IMR-90 (cell line): ENCODE measurements at places on chromosomes 7 and 10. TPM values are rescaled to one million over a fixed set of nuclear protein-coding genes. Genes with fewer than 3 reads are reported as not detected.
A peak's percentile ranks its signal among the peaks of the same experiment; 100 is the strongest.

- H3K27ac ChIP-seq = no peak overlapping the region
- no peaks in the 10 kb centered on the region for H3K27me3 ChIP-seq
- no peaks in the 10 kb centered on the region for H3K36me3 ChIP-seq
- no peak for DNase-seq
- H3K4me1 ChIP-seq = peaks cover 3% of the 10 kb centered on the region; the same call in 1 of the 2 replicates
Measured at GRCh38 chr7:152419473-152420429, 16.1 kb downstream of the KMT2C start.

GRCh38 chr7:17855202-17855601 is 85.1 kb downstream of the SNX13 start:
- no peak overlapping the region for H3K4me3 ChIP-seq
- H3K4me1 ChIP-seq = no peaks in the 10 kb centered on the region
- no peaks in the 10 kb centered on the region for H3K27me3 ChIP-seq
- no peak overlapping the region for H3K27ac ChIP-seq

- DNase-seq = no peak
- H3K27ac ChIP-seq = no peak overlapping the region
- no peaks in the 10 kb centered on the region for H3K36me3 ChIP-seq
- H3K27me3 ChIP-seq = peaks cover 77% of the 10 kb centered on the region
Measured at GRCh38 chr10:100812978-100813377, 67.6 kb downstream of the PAX2 start.

- no peaks in the 10 kb centered on the region for H3K36me3 ChIP-seq
- no peak overlapping the region for H3K4me3 ChIP-seq
- no peak overlapping the region for H3K27ac ChIP-seq
- H3K4me1 ChIP-seq = no peaks in the 10 kb centered on the region
- H3K27me3 ChIP-seq = no peaks in the 10 kb centered on the region
Measured at GRCh38 chr7:155123413-155123812, 53.3 kb downstream of the HTR5A start.

- no peak overlapping the region for H3K4me3 ChIP-seq
- H3K27ac ChIP-seq = no peak overlapping the region
- H3K4me1 ChIP-seq = no peaks in the 10 kb centered on the region
- H3K27me3 ChIP-seq = no peaks in the 10 kb centered on the region
Measured at GRCh38 chr7:20834656-20835055, 48.0 kb upstream of the SP8 start.

DNA sequence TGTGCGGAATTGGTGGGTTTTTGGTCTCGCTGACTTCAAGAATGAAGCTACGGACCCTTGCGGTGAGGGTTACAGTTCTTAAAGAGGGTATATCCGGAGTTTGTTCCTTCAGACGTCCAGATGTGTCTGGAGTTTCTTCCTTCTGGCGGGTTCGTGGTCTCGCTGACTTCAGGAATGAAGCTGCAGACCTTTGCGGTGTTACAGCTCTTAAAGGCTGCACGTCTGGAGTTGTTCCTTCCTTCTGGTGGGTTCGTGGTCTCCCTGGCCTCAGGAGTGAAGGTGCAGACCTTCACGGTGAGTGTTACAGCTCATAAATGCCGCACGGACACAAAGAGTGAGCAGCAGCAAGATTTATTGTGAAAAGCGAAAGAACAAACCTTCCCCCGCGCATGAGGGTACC is 670.7 kb downstream of the CNTNAP2 start:
- no peaks in the 10 kb centered on the region for H3K36me3 ChIP-seq
- H3K4me1 ChIP-seq = no peaks in the 10 kb centered on the region
- no peak overlapping the region for H3K4me3 ChIP-seq
- no peak for DNase-seq
- H3K27ac ChIP-seq = no peak overlapping the region

DNA sequence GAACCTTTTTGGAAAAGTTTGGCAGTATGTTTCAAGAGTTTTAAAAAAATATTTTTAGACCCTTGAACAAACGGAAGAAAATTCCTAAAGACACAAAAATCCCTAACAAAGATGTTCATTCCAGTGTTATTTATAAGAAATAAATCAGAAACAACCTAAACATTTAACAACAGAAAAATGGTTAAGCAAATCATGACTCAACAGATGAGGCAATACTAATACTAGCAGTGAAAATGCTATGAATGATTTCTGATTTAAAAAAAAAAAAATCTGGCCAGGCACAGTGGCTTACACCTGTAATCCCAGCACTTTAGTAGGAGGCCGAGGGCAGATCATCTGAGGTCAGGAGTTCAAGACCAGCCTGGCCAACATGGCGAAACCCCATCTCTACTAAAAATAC is 61.0 kb downstream of the ARHGAP12 start:
- no peaks in the 10 kb centered on the region for H3K27me3 ChIP-seq
- peaks cover 6% of the 10 kb centered on the region for H3K4me1 ChIP-seq
- H3K27ac ChIP-seq = 0 out of 2 replicates have a peak overlapping the region, but pooled peaks have one; percentile 33
- no peak overlapping the region for H3K4me3 ChIP-seq

DNA sequence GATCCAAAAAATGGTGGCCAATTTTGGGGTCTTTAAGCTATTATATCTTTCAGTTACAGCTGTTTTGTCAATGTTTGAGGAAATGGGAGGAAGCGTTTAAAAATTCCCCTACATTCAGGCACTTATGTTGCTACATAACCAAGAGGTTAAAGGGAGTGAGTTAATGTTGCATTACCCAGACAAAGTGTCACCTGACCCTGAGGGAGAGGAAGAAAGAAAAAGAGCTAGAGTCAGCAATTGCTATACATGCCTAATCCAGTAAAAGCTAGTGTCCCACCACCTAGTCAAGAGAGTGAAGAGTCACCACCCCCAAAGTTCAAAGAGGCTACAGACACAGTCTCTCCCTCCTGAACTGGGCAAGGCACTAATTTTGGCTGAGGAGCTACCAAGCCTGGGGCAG is 69.5 kb upstream of the ZNF92 start:
- H3K4me1 ChIP-seq = no peaks in the 10 kb centered on the region
- no peaks in the 10 kb centered on the region for H3K36me3 ChIP-seq

DNA sequence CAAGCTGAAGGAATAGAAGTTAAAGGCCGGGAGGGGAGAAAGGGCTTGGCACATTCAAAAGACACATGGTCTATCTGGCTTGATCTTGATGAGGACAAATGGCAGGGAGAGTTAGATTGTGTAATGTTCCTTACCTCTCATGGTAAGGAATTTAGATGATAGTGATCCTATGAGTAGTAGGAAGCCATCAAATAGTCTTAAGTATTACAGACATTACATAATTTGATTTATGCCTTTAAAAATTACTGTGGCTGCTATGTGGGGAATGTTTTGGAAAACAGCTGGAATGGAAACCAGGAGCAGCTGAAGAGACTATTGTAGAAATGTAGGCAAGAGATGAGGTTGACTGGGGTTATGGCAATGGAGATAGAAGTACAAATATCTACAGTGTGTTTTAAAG is 351.3 kb upstream of the BMPER start:
- no peaks in the 10 kb centered on the region for H3K4me1 ChIP-seq
- no peak overlapping the region for H3K4me3 ChIP-seq
- DNase-seq = no peak

The MRC1 gene
- polyA plus RNA-seq = not detected in 2 replicates

The GPR85 gene
- 1.7 and 2.0 TPM in 2 replicates for polyA plus RNA-seq
